ENCODE measurements at places on chromosomes 7 and 10.

DNA sequence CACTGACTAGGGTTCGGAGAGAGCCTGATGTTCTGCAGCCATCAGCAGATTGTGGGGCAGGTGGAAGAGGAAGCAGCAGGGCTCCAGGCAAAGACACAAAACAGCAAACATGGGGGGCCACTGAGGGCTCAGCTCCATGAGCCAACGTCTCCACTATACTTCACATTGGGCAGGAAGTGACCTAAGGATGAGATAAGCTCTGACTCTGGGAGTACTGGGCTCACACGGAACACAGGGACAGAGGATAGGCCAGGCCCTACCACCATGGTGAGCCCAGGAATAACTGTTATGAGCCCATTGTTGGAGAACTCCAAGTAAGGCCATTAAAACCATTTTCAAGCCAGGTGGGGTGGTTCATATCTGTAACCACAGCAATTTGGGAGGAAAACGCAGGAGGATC is 14.9 kb upstream of the MRPS24 start:
- DNase-seq = no peak

DNA sequence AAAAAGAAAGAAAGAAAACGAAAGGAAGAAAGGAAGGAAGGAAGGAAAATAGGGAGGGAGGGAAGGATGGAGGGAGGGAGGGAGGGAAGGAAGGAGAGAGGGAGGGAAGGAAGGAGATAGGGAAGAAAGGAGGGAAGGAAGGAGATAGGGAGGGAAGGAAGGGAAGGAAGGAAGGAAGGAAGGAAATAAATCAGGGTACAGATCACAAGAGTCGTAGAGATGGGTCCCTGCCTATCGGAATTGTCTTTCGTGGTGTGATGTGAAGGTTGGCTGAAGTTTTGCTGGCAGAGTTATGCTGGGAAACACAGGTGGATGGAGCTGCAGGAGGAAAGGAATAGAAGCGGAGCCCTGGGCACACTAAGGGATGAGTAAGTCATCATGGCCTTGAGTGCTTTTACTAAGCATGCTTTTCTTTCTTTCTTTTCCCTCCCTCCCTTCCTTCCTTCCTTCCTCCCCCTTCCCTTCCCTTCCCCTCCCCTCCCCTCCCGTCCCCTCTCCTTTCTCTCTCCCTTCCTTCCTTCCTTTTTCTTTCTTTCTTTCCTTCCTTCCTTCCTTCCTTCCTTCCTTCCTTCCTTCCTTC is 11.9 kb upstream of the TPST1 start:
- DNase-seq = no peak

GRCh38 chr7:127250312-127251035 is 2.3 kb downstream of the GRM8 start:
- peak; percentile 10 for DNase-seq

- DNase-seq = no peak
These were observed 226.6 kb downstream of the ARHGAP12 start for GRCh38 chr10:31702005-31702404.

- peak; percentile 75 for DNase-seq
These were observed 453.2 kb upstream of the GALNT17 start for GRCh38 chr7:70678621-70679251.
